Sigmoid colon (tissue), 7 donors: ENCODE measurements at places on chromosomes 12 and 14. TPM values are rescaled to one million over a fixed set of nuclear protein-coding genes. Genes with fewer than 3 reads are reported as not detected.

- H3K4me3 ChIP-seq: peak overlapping the region; percentile 80
- no peaks in the 10 kb centered on the region for H3K36me3 ChIP-seq
- H3K27ac ChIP-seq: peak overlapping the region; percentile 88
- DNase-seq: no peak
Measured at GRCh38 chr12:42326541-42327226, 717 bp downstream of the PPHLN1 start.

TUNAR gene
- total RNA-seq: not detected

DNA sequence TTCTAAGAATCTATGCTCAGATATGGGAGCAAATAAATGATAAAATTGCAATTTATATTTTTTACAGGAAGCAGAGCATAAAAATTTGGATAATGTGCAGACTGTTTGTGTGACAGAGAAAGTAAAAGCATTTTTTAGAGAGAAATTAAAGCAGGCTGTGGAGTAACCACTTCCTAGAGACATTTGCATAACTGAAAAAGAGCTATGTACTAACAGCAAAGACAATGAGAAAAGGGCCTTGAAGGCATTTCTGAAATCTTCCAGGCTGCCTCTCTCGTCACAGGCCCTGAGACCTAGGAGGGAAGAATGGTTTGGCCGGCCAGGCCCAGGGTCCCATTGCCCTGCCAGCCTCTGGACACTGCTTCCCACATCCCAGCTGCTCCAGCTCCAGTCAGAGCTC, 247.2 kb downstream of the ALX1 start:
- H3K4me1 ChIP-seq: no peaks in the 10 kb centered on the region
- no peak overlapping the region for H3K27ac ChIP-seq
- H3K4me3 ChIP-seq: no peak overlapping the region
- H3K36me3 ChIP-seq: no peaks in the 10 kb centered on the region
- no peak for DNase-seq

DNA sequence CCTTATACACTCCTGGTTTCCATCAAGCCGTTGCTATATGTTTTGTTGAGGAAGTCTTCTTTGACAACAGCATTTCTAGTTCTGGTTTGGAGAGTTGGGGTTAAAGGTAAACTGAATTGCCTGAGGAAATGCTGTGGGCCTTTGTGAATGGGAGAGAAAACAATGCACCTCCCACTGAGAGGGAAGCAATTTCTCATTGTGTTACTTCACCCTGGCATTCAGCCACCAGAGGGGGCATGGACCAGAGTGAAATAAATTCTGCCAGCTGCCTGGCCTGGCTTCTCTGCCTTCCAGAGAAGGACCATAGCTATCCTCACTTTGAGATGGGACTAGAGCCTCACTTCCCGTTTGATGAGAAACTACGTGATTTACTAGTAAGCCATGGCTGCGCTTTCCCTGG, 475.3 kb downstream of the EGLN3 start:
- H3K27me3 ChIP-seq: no peaks in the 10 kb centered on the region
- H3K36me3 ChIP-seq: no peaks in the 10 kb centered on the region
- H3K4me3 ChIP-seq: no peak overlapping the region
- H3K27ac ChIP-seq: no peak overlapping the region
- H3K4me1 ChIP-seq: no peaks in the 10 kb centered on the region

- H3K36me3 ChIP-seq: no peaks in the 10 kb centered on the region
- no peak overlapping the region for H3K27ac ChIP-seq
- no peak overlapping the region for H3K4me3 ChIP-seq
- no peaks in the 10 kb centered on the region for H3K4me1 ChIP-seq
- no peak for DNase-seq
- no peaks in the 10 kb centered on the region for H3K27me3 ChIP-seq
Measured at GRCh38 chr14:80346395-80346794, 135.1 kb upstream of the DIO2 start.

DNA sequence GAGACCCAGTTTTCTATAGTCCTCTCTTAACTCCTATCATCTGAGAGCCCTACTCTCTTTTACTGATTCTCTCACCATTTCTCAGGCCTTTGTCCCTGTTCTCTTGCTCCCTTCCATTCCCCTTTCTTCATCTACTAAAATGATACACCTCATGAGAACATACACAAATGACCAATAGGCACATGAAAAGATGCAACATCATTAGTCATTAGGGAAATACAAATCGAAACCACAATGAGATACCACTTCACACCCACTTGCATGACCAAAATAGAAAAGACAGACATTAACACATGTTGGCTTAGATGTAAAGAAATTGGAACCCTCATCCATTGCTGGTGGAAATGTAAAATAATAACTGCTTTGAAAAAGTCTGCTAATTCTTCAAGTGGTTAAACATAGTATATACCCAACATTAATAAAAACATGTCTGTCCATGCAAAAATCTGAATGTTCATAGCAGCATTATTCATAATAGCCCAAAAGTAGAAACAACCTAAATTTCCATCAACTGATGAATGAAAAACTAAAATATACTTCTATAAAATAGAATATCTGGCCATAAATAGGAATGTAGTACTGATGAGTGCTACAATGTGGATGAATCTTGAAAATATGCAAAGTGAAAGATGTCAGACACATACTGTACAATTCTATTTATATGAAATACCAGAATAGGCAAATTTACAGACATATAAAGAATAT, 66.0 kb downstream of the DENND5B start:
- no peak overlapping the region for H3K27ac ChIP-seq
- no peaks in the 10 kb centered on the region for H3K27me3 ChIP-seq
- H3K4me3 ChIP-seq: no peak overlapping the region

DNA sequence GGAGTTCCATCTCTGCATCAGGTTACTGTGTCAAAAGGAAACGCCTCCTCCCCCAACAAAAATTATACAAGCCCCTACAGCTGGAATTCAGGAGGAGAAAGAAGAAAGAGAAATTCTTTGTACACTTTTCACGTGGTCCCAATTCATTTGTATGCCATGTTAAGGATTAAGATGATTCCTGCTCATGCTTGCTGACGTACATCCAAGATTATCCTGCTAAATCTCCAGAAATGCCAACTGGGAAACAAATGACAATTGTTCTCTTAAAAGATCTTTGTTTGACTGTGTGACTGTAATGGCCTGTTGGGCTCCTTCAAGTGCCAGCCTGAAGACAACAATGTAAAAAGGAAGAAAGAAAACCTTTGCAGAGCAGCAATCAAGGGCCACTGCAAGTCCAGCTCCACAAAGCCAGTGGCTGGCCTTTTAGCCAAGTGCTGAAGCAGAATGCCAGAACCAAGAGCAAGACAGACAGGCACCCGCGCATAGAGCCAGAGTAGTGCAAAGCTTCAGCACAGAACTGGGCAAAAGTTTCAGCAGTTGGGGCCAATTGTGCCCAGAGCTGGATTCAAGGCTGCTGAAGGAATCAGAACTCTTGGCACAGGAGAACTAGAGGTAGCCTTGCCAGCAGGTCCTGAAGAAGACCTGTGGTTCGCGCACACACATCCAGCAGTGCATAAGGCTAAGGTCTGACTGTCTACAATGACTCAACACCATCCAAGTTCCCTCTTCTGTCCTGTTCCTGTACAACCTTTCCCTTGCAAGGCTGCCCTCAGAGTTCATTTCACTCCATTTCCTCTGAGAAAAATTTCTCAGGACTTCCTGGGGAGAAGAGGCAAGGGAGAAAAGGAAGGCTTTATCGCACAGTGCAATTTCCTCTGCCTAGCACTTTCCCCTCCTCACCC, 209.7 kb upstream of the BMP4 start:
- no peaks in the 10 kb centered on the region for H3K36me3 ChIP-seq
- no peak overlapping the region for H3K4me3 ChIP-seq
- no peaks in the 10 kb centered on the region for H3K27me3 ChIP-seq
- H3K4me1 ChIP-seq: no peaks in the 10 kb centered on the region

HOXC11 gene
- not detected for total RNA-seq

DDX24 gene
- total RNA-seq: 136 TPM

VRTN gene
- total RNA-seq: not detected

DNA sequence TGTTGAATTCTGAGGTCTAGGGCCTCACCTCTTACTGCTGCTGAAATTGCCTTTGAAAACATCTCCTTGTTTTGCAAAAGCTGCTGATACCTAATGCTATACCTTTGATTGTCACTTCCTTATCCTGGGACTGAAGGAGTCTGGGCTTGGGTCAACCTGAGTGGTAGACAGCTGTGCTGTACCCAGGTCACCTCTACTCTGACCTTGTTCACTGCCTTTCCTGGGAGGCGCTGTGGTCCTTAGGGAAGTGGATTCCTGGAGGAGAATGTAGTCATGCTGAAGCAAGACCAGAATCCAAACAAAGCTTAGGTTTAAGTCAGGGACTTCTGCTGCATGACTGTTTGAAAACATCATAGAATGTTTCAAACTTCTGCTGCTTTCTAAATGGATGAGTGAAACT, 191.4 kb downstream of the SNAPC1 start:
- no peaks in the 10 kb centered on the region for H3K27me3 ChIP-seq
- no peaks in the 10 kb centered on the region for H3K4me1 ChIP-seq

FGD4 gene
- 19.1 TPM for total RNA-seq

DNA sequence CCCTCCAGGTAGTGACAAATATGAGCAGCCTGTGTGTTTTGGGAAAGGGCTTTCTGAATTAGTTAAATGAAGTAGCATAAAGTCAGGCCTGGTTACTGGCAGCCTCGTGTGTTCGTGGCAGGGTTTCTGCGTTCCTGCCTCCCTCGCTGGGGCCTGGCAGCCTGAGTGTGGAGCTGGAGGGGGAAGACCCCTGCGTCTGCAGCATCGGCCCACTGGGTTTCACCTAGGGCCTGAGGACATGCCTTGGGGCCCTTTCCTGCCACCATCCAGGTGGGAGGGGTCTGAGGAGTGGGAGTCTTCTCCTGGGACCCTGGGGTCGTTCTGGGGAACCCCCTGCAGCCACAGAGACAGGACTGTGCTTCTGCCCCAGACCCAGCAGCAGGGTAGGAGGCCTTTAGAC, 20.4 kb upstream of the AMN start:
- DNase-seq: no peak
- no peaks in the 10 kb centered on the region for H3K4me1 ChIP-seq
- no peak overlapping the region for H3K27ac ChIP-seq
- peaks cover 58% of the 10 kb centered on the region for H3K36me3 ChIP-seq
- H3K27me3 ChIP-seq: no peaks in the 10 kb centered on the region

DNA sequence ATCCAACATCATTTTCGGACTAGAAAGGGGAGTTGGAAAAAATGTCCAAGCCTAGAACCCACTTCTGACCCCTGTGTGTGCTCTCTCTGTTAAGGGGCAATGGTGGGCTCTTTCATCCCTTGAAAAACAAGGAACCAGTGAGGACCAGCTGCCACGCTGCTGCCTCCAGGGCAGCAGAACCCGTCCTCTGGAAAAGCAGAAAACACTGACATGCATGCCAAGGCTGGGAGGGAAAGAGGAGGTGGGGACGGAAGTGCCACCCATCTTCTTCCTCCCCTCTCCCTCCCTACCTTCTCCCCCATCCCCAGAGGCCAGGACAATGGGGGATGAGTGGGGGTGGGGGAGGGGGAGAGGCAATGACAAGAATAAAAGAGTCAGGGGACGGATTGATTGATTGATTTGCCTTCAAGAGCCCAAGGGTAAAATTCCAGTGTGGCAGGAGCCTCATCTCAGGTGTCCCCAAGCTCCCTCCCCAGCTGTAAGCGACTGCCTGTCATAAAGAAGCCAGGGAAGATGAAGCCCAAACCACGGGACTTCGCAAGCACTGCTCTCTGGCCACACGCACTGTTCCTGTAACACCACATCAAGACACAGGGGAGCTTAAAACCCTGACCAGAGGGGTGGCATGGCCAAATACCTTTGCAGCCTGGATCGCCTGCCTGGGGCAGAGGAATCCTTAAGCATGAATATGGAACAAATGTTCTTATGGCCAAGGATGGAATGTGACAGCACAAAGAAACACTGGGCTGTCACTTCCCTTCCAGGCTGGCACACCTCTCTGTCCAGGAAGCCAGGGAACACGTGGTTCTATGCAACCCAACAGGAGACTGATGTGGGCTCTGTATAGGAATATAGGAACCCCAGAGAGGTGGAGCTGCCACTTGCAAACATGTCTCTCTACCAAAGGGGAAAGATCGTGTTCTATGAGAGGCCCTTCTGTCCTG, 38.9 kb upstream of the BDKRB2 start:
- DNase-seq: peak; percentile 26
- H3K4me3 ChIP-seq: no peak overlapping the region
- H3K27me3 ChIP-seq: no peaks in the 10 kb centered on the region
- H3K4me1 ChIP-seq: peaks cover 5% of the 10 kb centered on the region
- no peak overlapping the region for H3K27ac ChIP-seq
- no peaks in the 10 kb centered on the region for H3K36me3 ChIP-seq

GRCh38 chr14:100526632-100527031, 60.6 kb downstream of the BEGAIN start:
- no peaks in the 10 kb centered on the region for H3K4me1 ChIP-seq
- H3K27ac ChIP-seq: no peak overlapping the region
- H3K36me3 ChIP-seq: peaks cover 10% of the 10 kb centered on the region
- peak; percentile 38 for DNase-seq
- no peak overlapping the region for H3K4me3 ChIP-seq
- H3K27me3 ChIP-seq: no peaks in the 10 kb centered on the region

IL22 gene
- not detected for total RNA-seq

- no peak overlapping the region for H3K27ac ChIP-seq
- H3K36me3 ChIP-seq: no peaks in the 10 kb centered on the region
Measured at GRCh38 chr14:36955967-36956366, 216.4 kb downstream of the SLC25A21 start.

GRIN2B gene
- total RNA-seq: under 0.01 TPM
